ENCODE measurements at places on chromosomes 16 and 17.

DNA sequence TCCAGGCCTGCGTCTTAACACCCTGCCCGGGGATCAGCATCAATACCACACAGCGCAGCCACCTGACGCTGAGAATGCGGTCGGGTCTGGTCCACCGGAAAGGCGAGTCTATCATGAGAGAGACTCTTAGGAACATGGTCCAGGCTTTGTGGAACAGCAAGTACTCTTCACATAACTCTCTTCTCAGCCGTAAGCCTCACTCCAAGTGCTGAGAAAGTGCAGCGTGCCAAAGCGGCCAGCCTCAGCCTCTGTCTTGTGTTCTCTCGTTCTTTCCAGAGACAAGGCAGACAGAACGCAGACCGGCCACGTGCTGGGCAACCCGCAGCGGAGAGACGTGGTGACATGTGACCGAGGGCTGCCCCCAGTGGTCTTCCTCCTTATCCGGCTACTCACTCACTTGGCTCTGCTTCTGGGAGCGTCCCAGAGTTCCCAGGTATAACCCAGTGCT, 34.4 kb upstream of the ENDOV start:
- DNase-seq: no peak

- no peak for DNase-seq
Measured at GRCh38 chr17:45917081-45917480, 22.7 kb downstream of the MAPT start.

DNA sequence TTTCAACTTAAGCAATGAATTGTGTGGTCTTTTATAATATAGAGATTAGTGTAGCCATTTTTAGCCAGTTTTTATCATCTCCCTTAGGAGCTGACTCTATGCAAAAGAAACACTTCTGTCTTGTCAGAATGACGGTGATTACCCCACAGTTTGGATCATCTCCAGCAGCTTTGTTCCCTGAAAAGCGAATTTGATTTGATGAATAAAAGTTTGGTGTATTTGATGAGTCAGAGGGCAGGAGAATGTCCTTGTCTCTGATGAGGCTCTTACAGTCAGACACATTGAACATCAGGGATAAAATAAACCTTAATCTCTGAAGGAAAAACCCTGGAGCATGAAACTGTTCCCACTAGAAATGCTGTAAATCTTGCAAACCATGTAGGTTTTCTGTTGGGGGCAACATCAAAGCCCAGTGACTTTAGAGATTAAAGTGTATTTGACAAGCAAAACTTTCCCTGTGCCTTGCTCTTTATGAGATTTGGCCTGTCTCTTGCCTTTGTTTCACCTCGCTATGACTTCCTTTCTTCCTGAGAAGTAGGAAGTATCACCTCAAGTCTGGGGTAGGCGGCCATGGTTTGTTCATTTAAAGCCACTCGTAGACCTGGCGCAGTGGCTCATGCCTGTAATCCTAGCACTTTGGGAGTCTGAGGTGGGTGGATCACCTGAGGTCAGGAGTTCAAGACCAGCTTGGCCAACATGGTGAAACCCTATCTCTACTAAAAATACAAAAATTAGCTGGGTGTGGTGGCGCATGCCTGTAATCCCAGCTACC, 209.3 kb downstream of the FTO start:
- DNase-seq: no peak

DNA sequence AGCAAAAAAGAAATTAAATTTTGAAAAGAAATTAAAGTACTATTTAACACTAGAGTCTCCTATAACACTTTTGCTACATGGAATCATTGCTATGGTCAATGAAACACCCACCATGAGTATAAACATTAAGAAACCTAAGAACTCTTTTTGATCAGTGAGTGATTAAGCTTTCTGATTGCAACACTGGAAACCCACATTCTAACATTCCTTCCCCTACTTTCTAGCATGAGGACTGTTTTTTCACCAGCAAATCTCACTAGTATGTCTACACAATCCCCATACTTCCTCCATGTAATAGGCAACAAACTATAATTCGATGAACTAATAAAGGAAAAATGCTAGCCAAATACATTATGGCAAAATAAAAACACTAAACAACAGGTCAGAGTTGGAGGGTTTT, 54.7 kb downstream of the SKAP1 start:
- DNase-seq: no peak

Data from DMS 273 treated with DMSO at 0.1 percent for 48 hours (cell line).